ENCODE measurements at places on chromosomes 1 and 21.

GRCh38 chr1:99707535-99708142 is 58.8 kb downstream of the FRRS1 start:
- no peak for DNase-seq

GRCh38 chr21:14900058-14900457 is 164.7 kb downstream of the NRIP1 start:
- DNase-seq: no peak

- DNase-seq: no peak
Measured at GRCh38 chr1:175976865-175977642, 230.0 kb downstream of the COP1 start.

GRCh38 chr21:28654406-28654805 is 338.3 kb downstream of the LTN1 start:
- no peak for DNase-seq

DNA sequence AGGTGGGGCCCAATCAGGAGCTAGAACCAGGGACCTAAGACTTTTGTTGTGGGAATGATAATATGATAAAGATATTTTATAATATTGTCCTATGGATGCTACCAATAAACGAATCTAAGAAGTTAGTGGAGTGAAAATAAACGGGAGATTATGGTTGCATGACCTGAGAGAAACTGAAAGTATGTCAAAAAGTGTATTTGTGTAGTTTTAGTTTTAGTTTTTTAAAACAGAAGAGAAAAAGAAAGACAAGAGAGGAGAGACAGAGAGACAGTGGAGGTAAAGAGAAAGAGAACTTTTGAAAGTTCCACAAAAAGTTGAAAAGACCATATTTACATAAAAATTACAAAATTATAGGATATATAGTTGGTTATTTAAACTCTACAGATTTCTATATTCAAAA is 64.1 kb upstream of the TMPRSS15 start:
- no peak for DNase-seq

- no peak for DNase-seq
Measured at GRCh38 chr1:188269956-188270355, 1441.2 kb downstream of the PLA2G4A start.

GRCh38 chr1:165836664-165837482 is 9.5 kb downstream of the UCK2 start:
- no peak for DNase-seq

DNA sequence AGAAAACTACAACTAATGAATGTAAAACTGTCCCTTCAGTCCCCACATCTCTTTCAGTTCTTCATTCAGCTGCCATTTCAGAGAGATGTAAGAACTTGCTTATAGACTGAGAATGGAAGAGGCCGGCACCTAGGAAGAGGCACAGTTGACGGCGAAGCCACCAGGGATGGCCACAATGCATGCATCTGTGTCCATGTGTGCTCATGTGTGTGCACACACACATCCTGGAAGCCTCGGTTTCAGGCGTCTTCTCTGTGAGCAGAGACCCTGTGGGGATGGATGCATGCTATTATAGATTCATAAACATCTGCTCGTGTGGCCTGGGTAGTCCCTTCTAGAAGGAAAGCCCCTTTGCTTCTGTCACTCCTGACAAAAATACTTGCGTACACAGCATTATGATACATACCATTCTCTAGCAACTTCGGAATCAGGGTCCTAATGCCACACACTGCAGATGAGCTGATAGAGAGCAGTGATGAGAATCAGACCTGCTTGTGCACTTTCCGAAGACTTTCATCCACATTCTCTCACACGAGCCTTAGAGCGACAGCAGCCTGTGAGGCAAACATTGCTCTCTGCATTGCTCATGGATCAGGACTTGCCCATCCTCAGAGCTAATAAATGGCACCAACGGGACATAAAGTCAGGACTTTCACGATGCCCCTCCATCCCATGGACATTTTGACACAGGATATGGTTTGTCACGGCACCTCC is 12.4 kb upstream of the GPR61 start:
- DNase-seq: no peak

Measured in stimulated activated CD8-positive, alpha-beta memory T cell treated with anti-CD3 and anti-CD28 coated beads, Interleukin-4, amount 100 ng/mL, for 4 hours (primary cell).